ENCODE measurements at places on chromosomes 12 and 14. TPM values are rescaled to one million over a fixed set of nuclear protein-coding genes. Genes with fewer than 3 reads are reported as not detected.

LHX5 gene
- polyA plus RNA-seq: not detected

DYNLL1 gene
- polyA plus RNA-seq: 500 TPM

PROX2 gene
- 0.44 TPM for polyA plus RNA-seq

CYP27B1 gene
- 1.1 TPM for polyA plus RNA-seq

SYT1 gene
- polyA plus RNA-seq: 25.1 TPM

GSC gene
- polyA plus RNA-seq: not detected

SLCO1B1 gene
- polyA plus RNA-seq: not detected

SMARCD1 gene
- 181 TPM for polyA plus RNA-seq

FAM181A gene
- not detected for polyA plus RNA-seq

GPATCH2L gene
- polyA plus RNA-seq: 37.0 TPM

OR6C2 gene
- not detected for polyA plus RNA-seq

GDF3 gene
- 0.50 TPM for polyA plus RNA-seq

OGFOD2 gene
- 21.6 TPM for polyA plus RNA-seq

SAMD15 gene
- 7.1 TPM for polyA plus RNA-seq

KRT78 gene
- polyA plus RNA-seq: 0.05 TPM

KLHL42 gene
- 35.4 TPM for polyA plus RNA-seq

OR10AD1 gene
- polyA plus RNA-seq: 0.29 TPM

AVPR1A gene
- polyA plus RNA-seq: 10.4 TPM

ACSS3 gene
- polyA plus RNA-seq: 18.4 TPM

PSMD9 gene
- 58.6 TPM for polyA plus RNA-seq

KRT79 gene
- not detected for polyA plus RNA-seq

TMEM120B gene
- 8.4 TPM for polyA plus RNA-seq

VRTN gene
- 0.03 TPM for polyA plus RNA-seq

LBHD2 gene
- polyA plus RNA-seq: not detected

TMEM30B gene
- polyA plus RNA-seq: 13.2 TPM

TMEM52B gene
- polyA plus RNA-seq: 154 TPM

CPSF2 gene
- 67.7 TPM for polyA plus RNA-seq

STAC3 gene
- 4.5 TPM for polyA plus RNA-seq

GARIN6 gene
- polyA plus RNA-seq: not detected

ALG10 gene
- polyA plus RNA-seq: 8.1 TPM

CEBPE gene
- polyA plus RNA-seq: 0.18 TPM

PNN gene
- 189 TPM for polyA plus RNA-seq

PRB2 gene
- polyA plus RNA-seq: not detected

HHIPL1 gene
- 1.7 TPM for polyA plus RNA-seq

SART3 gene
- 53.3 TPM for polyA plus RNA-seq

KRT71 gene
- not detected for polyA plus RNA-seq

RHOJ gene
- 18.3 TPM for polyA plus RNA-seq

HNF1A gene
- 14.1 TPM for polyA plus RNA-seq

KRT2 gene
- not detected for polyA plus RNA-seq

TPCN1 gene
- 27.3 TPM for polyA plus RNA-seq

PLCZ1 gene
- polyA plus RNA-seq: 0.24 TPM

CLEC12A gene
- polyA plus RNA-seq: 1.4 TPM

FGF6 gene
- 0.10 TPM for polyA plus RNA-seq

DCAF5 gene
- polyA plus RNA-seq: 59.2 TPM

ATF1 gene
- 47.9 TPM for polyA plus RNA-seq

GYS2 gene
- polyA plus RNA-seq: 0.28 TPM

CCDC85C gene
- polyA plus RNA-seq: 38.7 TPM

TAS2R9 gene
- not detected for polyA plus RNA-seq

TXNDC16 gene
- 24.1 TPM for polyA plus RNA-seq

KCNJ8 gene
- polyA plus RNA-seq: 19.3 TPM

CSAD gene
- polyA plus RNA-seq: 56.4 TPM

BTBD7 gene
- 52.1 TPM for polyA plus RNA-seq

FLRT2 gene
- polyA plus RNA-seq: 259 TPM

ITPK1 gene
- polyA plus RNA-seq: 32.1 TPM

RPS26 gene
- polyA plus RNA-seq: 124 TPM

Measured in right renal pelvis (tissue), 4 donors.